ENCODE measurements at places on chromosomes 4 and X. TPM values are rescaled to one million over a fixed set of nuclear protein-coding genes. Genes with fewer than 3 reads are reported as not detected.
A peak's percentile ranks its signal among the peaks of the same experiment; 100 is the strongest.

GRCh38 chr4:180665994-180666824 lies 1577.0 kb upstream of the TENM3 start:
- no peak overlapping the region for H3K27ac ChIP-seq
- peak; percentile 35 for DNase-seq
- no peaks in the 10 kb centered on the region for H3K4me1 ChIP-seq
- no peak overlapping the region for H3K4me3 ChIP-seq
- peaks cover 3% of the 10 kb centered on the region for H3K27me3 ChIP-seq

DNA sequence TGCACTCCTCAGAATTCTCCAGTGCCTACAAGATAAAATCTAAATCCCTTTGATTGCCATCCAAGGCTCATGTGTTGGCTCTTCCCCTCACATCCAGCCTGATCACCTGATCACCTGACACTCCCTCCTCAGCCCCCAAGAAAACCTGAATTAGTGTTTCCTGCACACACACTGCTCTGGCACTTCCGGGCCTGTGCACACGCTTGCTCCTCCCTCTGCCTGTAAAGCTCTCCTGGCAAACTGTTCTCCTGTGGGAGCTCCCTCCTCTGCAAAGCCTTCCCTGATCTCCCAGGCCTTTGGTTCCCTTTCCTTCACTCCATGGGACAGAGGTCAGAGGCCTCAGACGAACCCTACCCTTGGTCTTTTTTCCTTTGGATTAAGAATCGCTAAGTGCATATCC lies 19.9 kb downstream of the PHKA2 start:
- no peaks in the 10 kb centered on the region for H3K36me3 ChIP-seq
- H3K27ac ChIP-seq = no peak overlapping the region
- no peaks in the 10 kb centered on the region for H3K27me3 ChIP-seq

GRCh38 chr4:73648478-73648877 lies 28.2 kb upstream of the RASSF6 start:
- no peaks in the 10 kb centered on the region for H3K27me3 ChIP-seq
- no peaks in the 10 kb centered on the region for H3K36me3 ChIP-seq
- no peak overlapping the region for H3K4me3 ChIP-seq
- no peaks in the 10 kb centered on the region for H3K4me1 ChIP-seq
- H3K27ac ChIP-seq = no peak overlapping the region

DNA sequence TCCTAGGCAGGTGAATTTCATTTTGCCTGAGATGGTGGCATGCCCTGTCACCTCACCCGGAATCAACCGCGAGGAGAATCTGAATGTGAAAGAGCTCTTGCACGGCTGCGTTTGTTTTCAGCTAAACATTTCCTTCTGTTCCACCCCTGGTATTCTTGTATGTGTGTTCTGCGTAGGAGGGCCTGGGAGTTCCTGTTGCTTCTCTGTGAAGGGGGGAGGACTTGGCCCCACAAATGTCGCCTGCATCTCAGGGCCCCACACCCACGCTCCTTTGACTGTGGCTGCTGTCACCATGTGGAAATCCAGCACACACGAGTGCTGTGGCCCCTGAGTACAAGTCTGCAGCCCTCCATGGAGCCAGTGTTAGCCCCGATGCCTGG lies 45.8 kb upstream of the CLCN4 start:
- H3K36me3 ChIP-seq = peaks cover 29% of the 10 kb centered on the region
- H3K27ac ChIP-seq = peak overlapping the region; percentile 99
- peak; percentile 86 for DNase-seq
- peak overlapping the region; percentile 75 for H3K4me3 ChIP-seq
- no peaks in the 10 kb centered on the region for H3K27me3 ChIP-seq
- peaks cover 69% of the 10 kb centered on the region for H3K4me1 ChIP-seq

- no peak overlapping the region for H3K4me3 ChIP-seq
- no peak overlapping the region for H3K27ac ChIP-seq
- H3K27me3 ChIP-seq = peaks cover 8% of the 10 kb centered on the region
These were observed 16.5 kb downstream of the ENPP6 start for GRCh38 chr4:184201179-184201578.

GRCh38 chr4:101418466-101418865 lies 71.1 kb upstream of the PPP3CA start:
- peak overlapping the region; percentile 20 for H3K4me3 ChIP-seq
- no peak for DNase-seq
- H3K4me1 ChIP-seq = peaks cover 45% of the 10 kb centered on the region

DNA sequence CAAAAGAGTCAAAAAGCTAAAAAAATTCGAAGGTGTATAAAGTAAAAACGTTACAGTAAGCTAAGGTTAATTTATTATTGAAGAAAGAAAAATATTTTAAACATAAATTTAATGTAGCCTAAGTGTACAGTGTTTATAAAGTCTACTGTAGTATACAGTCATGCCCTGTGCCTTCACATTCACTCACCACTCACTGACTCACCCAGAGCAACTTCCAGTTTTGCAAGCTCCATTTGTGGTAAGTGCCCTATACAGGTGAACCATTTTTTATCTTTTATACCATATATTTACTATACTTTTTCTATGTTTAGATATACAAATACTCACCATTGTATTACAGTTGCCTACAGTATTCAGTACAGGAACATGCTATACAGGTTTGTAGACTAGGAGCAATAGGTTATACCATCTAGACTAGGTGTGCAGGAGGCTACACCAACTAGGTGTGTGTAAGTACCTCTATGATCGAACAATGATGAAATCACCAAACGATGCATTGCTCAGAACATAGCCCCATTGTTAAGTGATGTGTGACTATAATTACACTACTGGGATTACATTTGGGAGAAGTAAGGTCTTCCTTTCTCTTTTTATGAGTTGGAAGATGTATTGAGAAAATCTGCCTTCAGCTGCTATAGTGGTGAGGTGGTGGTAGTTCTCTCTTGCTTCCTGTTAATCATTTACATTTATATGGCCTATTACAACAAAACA lies 27.2 kb downstream of the TMSB4X start:
- H3K36me3 ChIP-seq = no peaks in the 10 kb centered on the region
- no peaks in the 10 kb centered on the region for H3K27me3 ChIP-seq
- H3K4me3 ChIP-seq = no peak overlapping the region
- DNase-seq = peak; percentile 43

GRCh38 chr4:38366456-38366855 lies 297.5 kb upstream of the KLF3 start:
- H3K36me3 ChIP-seq = no peaks in the 10 kb centered on the region
- no peak overlapping the region for H3K27ac ChIP-seq
- peaks cover 18% of the 10 kb centered on the region for H3K4me1 ChIP-seq
- DNase-seq = no peak
- no peak overlapping the region for H3K4me3 ChIP-seq

- no peaks in the 10 kb centered on the region for H3K27me3 ChIP-seq
- no peak overlapping the region for H3K4me3 ChIP-seq
- peaks cover 12% of the 10 kb centered on the region for H3K36me3 ChIP-seq
- H3K4me1 ChIP-seq = peaks cover 4% of the 10 kb centered on the region
- H3K27ac ChIP-seq = no peak overlapping the region
These were observed 61.4 kb upstream of the ZCCHC13 start for GRCh38 chrX:74242484-74243138.

DNA sequence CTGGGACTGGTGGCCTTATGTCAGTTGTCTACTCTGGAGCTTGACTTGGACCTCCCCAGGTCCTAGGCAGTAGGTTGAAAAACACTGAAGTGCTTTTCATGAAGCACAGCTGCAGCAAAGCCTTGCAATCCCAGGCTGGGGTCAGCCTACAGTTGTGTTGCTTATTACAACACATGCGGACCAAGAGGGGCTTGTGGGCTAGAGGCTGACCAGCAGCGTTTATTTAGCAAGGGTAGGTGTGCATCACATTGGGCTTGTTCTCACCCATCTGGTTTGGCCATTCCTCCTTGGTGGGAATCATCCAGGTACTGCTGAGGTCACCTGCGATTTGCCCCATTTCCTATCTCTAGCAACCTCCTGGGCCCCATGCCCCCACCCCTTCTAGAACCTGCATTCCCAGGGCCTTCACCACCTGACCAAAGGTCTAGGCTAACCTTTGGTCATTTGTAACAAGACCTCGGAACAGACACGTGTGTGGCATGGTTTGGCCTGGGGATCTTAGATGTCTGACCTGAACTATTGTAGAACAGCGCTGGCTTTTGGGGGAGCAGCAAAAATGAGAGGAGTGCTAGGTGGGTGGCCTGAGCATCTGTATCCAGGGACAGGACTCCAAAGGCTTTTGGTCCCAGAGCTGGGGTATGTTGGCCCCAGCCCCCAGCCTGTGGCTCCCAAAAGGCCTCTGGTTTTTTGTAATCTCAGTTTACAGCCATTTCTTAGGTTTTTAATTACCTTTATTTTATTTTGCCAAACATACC lies 3.0 kb downstream of the RPL10 start:
- peaks cover 30% of the 10 kb centered on the region for H3K36me3 ChIP-seq
- peaks cover 2% of the 10 kb centered on the region for H3K4me1 ChIP-seq
- peak; percentile 27 for DNase-seq
- H3K27me3 ChIP-seq = no peaks in the 10 kb centered on the region
- H3K27ac ChIP-seq = peak overlapping the region; percentile 100

GRCh38 chr4:56603297-56603696 lies 77.8 kb downstream of the HOPX start:
- H3K36me3 ChIP-seq = no peaks in the 10 kb centered on the region
- no peak overlapping the region for H3K27ac ChIP-seq
- DNase-seq = no peak
- H3K4me3 ChIP-seq = no peak overlapping the region
- no peaks in the 10 kb centered on the region for H3K4me1 ChIP-seq

DNA sequence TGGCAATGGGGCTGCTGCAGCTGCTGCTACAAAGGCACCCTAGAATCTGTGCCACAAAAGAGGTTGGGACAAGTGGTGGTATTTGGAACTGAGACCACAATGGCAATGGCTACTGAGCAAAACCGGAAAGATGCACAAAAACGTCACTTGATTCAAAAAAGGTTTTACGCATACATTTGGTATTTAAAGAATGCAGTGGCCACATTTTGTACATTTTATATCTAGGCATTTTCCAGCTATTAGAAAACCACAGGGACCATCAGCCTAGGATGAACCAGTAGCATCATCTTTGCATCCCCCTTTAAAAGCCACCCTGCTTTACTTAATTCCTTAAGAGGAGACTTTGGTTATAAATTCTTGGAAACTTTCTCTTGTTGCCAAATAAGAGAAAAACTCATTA lies 104.8 kb upstream of the CXCL13 start:
- H3K36me3 ChIP-seq = no peaks in the 10 kb centered on the region
- H3K27me3 ChIP-seq = peaks cover 7% of the 10 kb centered on the region
- no peak for DNase-seq
- no peak overlapping the region for H3K27ac ChIP-seq
- no peak overlapping the region for H3K4me3 ChIP-seq
- H3K4me1 ChIP-seq = no peaks in the 10 kb centered on the region

DNA sequence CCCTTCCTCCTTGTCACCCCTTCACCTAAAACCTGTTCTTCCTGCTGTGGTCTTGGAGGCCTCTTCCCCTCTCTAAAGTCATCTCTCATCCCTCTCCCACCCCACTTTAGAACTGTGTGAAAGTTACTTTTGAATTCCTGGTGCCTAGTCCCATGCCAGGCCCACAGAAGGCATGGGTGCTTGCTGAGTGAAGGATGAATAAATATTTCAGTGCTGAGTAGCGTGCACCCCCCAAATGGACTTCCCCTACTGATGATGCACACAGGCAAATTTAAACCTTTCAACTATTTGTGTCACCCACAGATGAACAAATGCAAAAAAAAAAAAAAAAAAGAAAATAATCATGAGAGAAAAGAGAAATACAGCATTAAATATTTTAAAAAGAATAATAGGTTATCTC lies 19.8 kb downstream of the PSMD10 start:
- no peaks in the 10 kb centered on the region for H3K36me3 ChIP-seq
- no peak overlapping the region for H3K4me3 ChIP-seq
- peaks cover 4% of the 10 kb centered on the region for H3K4me1 ChIP-seq
- H3K27me3 ChIP-seq = no peaks in the 10 kb centered on the region
- no peak overlapping the region for H3K27ac ChIP-seq

GRCh38 chrX:126137899-126138298 lies 28.2 kb downstream of the DCAF12L2 start:
- H3K27ac ChIP-seq = no peak overlapping the region
- H3K4me3 ChIP-seq = no peak overlapping the region
- no peaks in the 10 kb centered on the region for H3K36me3 ChIP-seq
- DNase-seq = no peak

DNA sequence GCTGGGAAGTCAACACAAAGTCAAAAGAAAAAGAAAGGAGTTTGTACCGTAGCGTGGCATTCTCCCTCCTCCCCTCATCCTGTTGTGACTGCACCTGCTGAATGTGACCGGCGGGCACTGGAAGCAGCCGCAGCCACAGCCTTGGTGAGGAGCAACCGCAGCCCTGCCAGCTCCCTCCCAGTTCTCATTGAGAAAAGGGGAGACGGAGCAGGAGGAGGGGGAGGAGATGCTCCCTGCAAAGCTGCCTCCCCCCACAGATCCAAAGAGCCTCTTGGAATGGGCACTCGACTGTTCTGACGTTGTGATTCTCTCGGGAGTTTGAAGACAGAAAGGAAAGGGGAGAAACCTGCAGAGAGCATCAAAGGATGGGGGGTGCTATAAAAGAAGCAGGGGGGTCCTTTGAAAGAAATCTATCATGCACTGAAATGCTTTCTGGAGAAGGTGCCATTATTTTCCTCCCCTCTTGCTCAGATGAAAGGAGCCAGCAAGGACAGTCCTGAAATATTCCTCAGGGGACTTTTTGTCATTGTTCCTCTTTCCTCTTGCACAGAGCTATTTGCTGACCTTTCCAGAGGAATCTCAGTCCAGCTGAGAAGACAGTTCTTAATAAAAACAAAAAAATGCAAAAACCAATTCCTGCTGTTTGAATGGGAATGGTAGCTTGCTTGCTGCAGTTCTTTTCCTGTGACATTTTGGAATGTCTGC lies 429.7 kb downstream of the MAPK10 start:
- H3K4me1 ChIP-seq = no peaks in the 10 kb centered on the region
- DNase-seq = no peak
- no peaks in the 10 kb centered on the region for H3K36me3 ChIP-seq
- no peak overlapping the region for H3K27ac ChIP-seq
- no peak overlapping the region for H3K4me3 ChIP-seq

GRCh38 chr4:11544211-11544610 lies 115.5 kb upstream of the HS3ST1 start:
- H3K4me3 ChIP-seq = no peak overlapping the region
- H3K27ac ChIP-seq = no peak overlapping the region
- H3K36me3 ChIP-seq = no peaks in the 10 kb centered on the region
- peaks cover 11% of the 10 kb centered on the region for H3K4me1 ChIP-seq

DNA sequence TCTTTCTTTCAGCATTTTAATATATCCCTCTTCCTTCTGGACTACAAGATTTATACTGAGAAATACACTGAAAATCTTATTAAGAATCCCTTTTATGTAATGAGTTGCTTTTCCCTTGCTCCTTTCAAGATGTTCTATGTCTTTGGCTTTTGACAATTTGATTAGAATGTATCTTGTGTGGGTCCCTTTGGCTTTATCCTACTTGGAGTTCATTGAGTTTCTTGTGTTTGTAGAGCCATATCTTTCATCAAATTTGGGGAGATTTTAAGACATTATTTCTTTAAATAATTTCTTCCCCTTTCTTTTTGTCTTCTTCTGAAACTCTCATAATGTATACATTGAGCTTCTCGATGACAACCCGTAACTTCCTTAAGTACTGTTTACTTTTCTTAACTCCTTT lies 739.9 kb upstream of the AMOT start:
- no peak overlapping the region for H3K27ac ChIP-seq
- H3K4me3 ChIP-seq = no peak overlapping the region
- H3K36me3 ChIP-seq = no peaks in the 10 kb centered on the region
- DNase-seq = no peak
- H3K27me3 ChIP-seq = no peaks in the 10 kb centered on the region
- no peaks in the 10 kb centered on the region for H3K4me1 ChIP-seq

The UCP1 gene
- total RNA-seq = not detected

The IL1RAPL1 gene
- not detected for total RNA-seq

The EFNB1 gene
- total RNA-seq = 3.1 TPM

The SUV39H1 gene
- 26.8 TPM for total RNA-seq

The CLIC2 gene
- not detected for total RNA-seq
